AG04450 (cell line): ENCODE measurements at places on chromosomes 1 and 21.

DNA sequence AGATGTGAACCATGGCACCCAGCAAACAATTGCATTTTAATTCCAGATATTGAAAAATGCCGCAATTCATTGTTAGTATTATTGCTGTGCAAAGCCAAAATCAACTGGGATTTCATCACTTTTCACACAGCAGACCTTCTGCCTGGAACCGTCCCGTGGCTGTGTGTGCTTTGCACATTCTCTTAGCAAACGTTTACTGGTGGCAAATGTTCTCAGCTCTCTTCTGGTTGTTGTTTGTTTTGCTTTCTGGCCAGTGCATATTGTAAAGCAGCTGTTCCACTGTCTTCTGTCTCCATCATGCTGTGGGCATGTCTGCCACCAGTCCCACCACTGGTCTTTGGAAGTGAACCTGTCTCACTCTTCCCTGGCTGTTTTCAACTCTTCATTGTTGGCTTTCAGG, 19.8 kb upstream of the TTLL10 start:
- DNase-seq = no peak

DNA sequence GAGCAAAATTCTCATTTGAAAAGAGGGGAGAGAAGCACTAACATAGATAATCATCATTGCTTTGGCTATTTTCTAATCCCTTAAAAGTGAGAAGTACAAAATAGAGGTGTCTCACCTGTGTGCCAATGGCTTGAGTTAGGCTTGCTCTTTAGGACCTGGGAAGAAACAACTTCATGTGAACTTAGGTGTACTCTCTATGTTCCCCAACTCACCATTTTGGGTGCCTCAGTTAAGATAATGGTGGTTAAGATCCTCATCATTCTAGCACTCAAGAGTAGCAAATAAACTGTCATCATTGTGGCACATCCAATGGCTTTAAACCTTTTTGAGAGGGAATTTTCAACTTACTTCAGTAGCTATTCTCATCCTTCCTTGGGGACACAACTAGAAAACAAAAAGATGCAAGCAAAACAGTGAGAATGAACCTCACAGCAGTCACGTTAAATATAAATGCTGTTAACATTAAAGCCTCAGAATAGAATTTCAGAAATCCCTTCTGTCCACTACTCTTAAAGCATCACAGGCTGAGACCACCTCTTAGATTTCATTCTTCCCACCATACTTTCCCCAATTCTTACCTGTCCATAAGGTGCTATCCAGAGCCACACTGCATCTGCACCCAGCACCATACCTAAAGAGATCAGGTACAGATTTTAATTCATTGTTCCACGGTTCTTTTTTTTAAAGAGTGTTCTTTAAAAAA, 1.2 kb downstream of the GAS5 start:
- no peak for DNase-seq

- no peak for DNase-seq
Measured at GRCh38 chr1:184567637-184568036, 180.8 kb downstream of the C1orf21 start.

DNA sequence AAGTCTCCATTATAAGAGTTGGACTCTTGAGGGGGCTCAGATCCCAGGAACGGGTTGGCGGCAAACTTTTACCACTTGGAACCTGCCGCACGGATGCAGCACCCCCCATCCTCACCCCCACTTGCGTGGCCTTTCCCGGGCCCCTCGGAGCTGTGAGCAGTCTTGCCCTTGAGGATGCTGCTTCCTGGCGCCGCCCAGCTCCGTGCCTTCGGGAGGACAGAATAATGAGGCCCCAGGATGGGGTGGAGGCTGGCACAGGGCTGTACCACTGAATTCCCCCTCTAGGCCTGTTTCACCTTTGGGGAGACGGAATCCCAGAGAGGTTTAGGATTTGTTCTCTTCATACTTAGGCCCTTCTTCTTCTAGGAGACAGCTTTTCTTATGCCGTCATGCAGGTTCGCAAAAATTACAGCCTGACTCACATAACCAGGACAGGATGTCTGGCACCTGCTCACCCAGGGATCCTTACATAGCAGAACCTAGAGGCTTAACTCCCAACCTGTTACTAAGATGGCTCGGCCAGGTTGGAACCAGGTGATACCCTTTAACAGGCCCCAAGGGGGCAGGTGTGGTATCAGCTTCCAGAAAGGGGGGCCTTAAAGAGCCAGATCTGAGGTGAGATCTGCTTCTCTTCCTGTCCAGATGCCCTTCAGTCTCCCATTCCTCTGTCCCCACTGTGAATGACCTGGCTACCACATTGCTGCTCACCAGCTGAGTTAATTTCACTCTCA, 1.5 kb downstream of the TRNP1 start:
- no peak for DNase-seq

DNA sequence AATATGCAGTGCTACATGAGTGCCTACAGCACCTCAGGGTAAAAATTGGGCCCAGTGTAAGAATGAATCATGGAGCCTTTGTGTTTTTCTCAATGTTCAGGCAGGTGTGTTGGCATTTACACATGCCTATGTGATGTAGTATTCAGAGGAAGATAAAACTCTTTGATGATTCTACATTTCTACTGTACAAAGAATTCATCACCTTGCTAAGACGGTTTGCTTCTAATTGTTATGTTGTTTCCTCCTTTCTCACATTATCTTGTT, 867.3 kb downstream of the TTLL7 start:
- DNase-seq = no peak

DNA sequence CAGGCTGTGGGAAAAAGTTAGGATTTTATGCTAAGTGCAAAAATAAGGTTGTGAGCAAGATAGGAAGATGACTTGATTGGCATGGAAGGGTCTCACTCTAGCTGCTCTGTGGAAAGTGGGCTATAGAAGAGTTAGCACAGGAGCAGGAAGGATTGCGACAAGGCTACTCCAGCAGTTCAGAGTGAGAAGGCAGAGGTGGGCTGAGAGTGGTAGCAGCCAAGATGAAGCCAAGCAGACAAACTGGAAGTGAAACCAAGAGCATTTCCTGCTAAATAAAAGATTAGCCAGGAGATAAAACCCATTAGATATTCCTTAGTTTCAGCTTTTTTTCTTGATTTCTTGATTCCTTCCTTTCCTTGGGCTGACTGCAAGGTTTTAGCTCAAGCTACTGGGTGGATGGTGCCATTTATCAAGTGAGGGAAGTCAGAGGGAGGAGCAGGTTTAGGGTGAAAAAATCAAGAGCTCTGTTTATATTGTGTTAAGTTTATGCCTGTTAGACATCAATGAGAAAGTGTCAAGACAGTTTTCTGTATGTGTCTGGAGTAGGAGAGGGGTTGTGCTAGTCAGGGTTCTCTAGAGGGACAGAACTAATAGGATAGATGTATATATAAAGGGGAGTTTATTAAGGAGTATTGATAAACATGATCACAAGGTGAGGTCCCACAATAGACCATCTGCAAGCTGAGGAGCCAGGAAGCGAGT, 33.1 kb upstream of the ZNF644 start:
- DNase-seq = no peak

DNA sequence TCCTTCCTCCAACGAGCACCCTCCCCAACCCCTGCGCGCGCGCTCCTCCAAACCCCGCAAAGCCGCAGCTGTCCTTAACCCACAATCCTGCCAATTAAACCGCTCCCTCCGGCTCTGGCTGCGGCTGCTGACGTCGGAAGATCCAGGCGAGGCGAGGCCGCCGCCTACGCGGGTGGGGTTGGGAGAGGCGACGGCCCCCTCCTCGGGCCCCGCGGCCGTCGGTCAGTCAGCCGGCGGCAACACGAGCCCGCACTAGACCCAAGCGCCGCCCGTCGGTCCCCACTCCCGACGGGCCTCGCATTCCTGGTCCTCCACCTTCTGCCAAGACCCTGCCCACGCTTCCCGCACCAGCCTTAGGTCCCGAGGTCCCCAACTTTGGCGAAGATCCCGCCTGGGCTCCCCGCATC, 75.4 kb downstream of the VWA5B1 start:
- no peak for DNase-seq

- DNase-seq = no peak
Measured at GRCh38 chr1:104797982-104798381, 1048.3 kb downstream of the AMY1C start.

- no peak for DNase-seq
Measured at GRCh38 chr1:163561580-163562295, 240.0 kb downstream of the NUF2 start.

- no peak for DNase-seq
Measured at GRCh38 chr1:204366759-204367158, 7.0 kb upstream of the PLEKHA6 start.

GRCh38 chr1:206900149-206900548, 2.9 kb downstream of the IL24 start:
- DNase-seq = no peak

DNA sequence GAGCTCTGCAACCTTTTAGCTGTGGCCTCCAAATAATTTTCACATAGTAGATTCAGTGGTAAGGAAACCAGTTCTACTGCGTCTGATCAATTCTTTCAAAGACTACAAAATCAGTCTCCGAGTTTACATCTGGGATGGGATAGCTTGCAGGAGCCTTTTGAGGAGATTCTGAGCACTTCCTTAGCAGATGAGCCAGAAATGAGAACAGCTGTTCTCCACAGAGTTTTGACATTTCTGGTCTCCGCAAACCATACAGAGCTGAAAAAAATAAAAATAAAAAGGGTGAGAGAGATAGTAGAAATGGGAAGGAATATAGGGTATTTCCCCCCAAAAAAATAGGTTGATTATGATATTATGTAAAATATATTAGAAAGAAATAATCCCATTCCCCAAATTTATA, 119.3 kb downstream of the LYPLAL1 start:
- DNase-seq = no peak

DNA sequence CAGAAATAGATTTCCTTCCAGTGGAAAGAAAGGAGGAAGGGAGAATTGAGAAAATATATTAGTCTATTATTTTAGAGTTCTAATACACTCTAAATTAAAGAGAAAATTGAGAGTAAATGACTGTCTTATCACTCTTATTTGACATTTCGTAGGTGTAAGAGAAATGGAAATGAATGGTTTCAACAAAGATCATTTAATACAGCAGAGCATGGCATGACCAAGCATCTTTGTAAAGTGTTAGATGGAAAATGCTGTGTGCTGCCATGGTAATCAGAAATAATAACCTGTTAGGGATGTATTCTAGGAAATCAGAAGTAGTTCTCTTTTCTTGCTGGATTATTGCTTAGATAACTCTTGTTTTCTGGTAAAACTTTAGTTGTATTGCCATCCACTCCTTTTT, 90.9 kb downstream of the GIPC2 start:
- no peak for DNase-seq

- DNase-seq = no peak
Measured at GRCh38 chr1:169466259-169467230, 19.2 kb downstream of the SLC19A2 start.

DNA sequence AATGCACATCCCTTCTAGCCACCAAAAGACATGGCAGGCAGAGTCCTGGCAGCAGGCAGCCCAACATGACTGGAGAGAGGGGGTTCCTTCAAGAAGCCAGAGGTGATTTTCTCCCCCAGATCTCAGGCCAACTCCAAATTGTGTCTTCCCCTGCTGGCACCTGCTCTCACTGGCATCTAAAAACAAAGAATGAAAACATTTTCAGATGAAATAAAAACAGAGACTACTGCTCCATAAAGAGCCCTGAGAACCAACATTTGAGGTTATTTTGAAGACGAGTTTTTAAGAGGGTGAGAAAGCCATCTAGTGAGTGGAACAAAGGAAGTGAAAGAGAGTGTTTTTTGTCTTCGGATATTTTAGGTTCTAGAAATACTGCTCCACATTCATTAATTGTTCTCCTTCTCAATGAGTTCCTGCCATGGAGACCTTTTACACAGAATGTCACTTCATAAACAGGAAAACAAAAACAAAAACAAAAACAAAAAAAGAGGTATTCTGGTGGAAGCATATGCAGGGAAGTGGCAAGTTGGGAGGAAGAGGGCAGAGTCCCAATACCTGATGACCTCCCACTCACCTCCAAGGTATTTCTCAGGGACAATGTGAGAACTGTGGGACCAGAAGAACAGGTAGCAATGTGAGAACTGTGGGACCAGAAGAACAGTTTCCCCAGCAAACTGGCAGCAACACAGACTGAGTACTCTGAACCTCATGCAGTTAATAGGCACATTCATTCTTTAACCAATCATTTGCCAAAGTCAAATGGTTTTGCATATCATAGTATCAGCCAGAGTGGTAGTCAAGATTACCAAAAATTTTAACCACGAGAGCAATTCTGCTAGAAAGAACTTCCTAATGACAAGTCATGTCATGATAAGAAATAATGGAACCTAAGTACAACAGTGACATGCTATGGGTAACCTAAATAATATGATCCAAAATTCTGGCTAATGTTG, 50.0 kb downstream of the KIAA0319L start:
- no peak for DNase-seq

DNA sequence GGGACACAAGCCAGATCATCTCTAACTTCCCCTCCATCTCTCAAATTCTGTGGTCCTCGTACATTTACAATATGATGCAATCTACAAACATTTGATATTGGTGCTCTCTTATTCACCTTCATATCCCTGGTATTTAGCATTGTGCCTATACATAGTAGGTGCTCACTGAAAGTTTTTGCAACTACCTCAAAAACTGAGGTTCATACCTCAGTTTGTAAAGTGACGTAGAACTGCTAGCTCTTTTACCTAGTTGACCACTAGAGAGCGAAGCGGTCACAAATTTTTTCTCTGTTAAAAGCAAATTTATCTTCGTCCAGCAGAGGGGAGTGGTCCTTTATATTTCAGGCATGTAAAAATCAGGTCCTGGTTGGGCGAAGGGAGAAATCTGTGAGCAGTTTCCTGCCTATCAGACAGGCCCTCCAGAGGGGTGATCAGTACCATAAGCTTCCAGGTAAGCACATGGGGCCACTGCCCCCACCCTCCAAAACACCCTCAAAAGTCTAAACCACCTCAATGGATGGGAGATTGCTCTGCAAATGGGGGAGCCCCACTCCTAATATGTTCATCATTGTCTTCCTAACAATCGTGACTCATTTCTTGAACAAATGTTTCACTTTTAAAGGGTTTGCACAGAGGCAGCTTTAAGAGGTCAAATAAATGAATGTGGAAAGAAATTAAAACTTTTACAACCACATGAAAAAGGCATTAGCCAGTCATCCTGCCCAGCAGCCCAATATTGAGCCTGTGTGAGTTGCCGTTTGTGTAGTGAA, 10.6 kb upstream of the HLCS start:
- peak; percentile 27 for DNase-seq

- DNase-seq = no peak
Measured at GRCh38 chr1:7379441-7379971, 391.6 kb upstream of the VAMP3 start.
